ENCODE measurements at places on chromosomes 4 and X. TPM values are rescaled to one million over a fixed set of nuclear protein-coding genes. Genes with fewer than 3 reads are reported as not detected.

DNA sequence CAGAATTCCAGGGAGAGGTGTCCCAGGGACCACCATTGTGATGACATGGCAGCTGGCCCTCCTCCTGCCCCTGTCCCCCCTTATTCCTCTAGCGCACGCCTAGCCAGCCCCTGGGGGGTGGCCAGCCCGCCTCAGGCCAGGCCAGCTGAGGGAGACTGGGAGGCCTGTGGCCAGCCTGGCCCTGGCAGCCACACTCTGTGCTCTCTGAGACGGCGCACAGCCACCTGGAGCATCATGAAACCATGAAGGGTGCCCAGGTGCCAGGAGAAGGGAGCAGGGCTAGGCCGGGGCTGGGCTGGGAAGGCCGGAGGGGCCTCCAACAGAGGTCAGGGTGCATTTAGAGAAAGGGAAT, 14.4 kb upstream of the DUSP9 start:
- DNase-seq, result no peak

SAGE1 gene
- not detected for total RNA-seq

- no peak for DNase-seq
Measured at GRCh38 chrX:77446029-77446585, 1.1 kb upstream of the FGF16 start.

DNA sequence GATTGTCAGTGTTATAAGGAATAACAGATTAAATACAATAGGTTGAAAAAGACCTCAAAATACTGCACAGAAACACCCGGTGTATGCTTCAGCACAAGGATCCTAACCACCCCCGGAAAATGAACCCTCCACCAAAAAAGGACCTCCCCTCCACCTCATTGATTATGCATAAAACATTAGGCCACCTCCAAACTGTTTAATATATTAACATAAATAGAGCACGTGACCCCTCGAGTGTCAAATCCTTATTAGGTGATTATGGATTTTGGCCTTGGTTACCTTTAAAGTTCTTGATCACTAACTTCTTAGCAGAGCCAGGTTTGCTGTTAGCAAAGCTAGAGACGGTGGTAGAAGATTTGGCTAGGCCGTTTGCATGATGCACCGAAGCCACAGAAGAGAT, 958 bp downstream of the CUL4B start:
- DNase-seq, result peak; percentile 14

GRCh38 chr4:169084954-169085353, 74.9 kb upstream of the CBR4 start:
- DNase-seq, result no peak

GUCY1A1 gene
- total RNA-seq, result 59.1 TPM

VCX3B gene
- total RNA-seq, result not detected

ANXA10 gene
- total RNA-seq, result not detected

DNA sequence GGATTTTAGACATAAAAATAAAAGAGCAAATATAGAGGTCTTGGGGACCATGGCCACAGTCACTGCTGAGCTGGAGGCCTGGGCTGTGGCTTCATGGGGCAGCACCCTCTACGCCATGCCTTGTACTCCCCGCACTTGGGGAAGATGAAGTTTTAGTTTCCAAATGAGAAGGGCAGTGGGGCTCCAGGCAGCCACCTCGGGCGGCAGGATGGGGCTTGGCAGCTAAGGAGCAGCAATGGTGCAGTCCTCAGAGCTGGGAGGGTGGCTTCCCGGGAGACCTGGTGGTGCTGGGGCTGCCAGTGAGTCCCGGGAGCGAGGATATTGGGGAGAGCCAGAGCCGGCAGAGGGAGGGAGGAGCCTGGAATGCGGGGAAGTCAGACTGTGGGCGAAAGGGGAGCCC, 2.4 kb downstream of the CXCR3 start:
- DNase-seq, result no peak

- no peak for DNase-seq
Measured at GRCh38 chr4:139443661-139444060, 10.3 kb upstream of the RAB33B start.

DNA sequence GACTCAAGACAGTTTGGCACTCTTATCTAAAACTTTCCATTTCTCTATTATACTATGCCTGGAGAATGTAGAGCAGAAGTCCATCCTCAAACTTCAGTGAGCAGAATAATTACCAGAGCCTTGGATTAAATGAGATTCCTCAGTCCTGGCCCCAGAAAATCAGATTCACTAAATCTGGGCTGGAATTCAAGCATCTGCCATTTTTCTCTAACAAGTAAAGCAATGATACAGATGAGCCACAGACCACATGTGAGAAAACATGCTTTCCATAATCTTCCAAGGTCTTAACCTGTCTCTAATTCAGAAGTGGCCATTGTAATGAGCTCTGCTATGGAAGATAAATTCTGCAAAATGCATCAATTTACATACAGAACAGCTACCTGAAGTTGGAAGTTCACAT, 25.4 kb downstream of the SOWAHB start:
- no peak for DNase-seq

KLHL13 gene
- 130 TPM for total RNA-seq

DNA sequence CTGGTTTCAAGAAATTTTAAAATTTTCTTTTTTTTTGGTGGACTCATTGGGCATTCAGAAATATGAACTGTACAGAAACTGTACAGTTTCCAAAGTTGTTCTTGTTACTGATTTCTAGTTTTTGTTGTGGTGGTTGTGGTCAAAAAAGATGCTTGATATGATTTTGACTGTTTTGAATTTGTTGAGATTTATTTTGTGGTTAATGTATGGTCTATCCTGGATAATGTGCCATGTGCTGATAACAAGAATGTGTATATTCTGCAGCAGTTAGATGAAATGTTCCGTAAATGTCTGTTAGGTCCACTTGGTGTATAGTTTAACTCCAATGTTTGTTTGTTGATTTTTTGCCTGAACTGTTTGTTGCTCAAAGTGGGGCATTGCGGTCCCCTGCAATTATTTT, 127.6 kb upstream of the NUDT6 start:
- no peak for DNase-seq

- DNase-seq, result no peak
Measured at GRCh38 chr4:53601251-53601764, 10.0 kb upstream of the LNX1 start.

DNA sequence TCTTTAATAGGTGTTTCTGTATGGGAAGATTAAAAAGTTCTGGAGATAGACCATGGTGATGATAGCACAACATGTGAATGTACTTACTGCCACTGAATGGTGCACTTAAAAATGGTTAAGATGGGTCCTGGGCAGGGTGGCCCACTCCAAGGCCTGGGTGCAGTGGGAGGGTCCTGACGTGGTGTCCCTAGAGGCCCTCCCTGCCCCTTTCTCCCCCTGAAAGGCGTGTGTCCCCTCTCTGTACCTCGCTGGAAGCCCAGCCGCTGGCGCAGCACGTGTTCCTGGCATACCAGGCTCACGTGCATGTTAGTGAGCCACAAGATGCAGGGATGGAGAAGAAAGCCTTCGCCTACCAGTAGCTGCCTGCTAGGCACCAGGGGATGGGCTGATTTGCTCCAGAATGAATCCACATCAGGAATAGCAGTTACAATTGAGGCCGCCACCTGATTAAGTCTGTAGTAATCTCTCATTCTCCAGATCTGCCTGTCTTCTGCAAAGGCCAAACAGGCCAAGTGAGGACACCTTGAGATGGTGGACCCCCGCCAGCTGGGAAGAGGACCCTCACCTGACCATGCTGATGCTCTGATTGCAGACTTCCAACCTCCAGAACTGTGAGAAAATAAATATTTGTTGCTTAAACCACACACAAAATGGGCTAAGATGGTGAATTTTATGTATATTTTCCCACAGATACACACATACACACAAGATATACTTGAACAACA, 67.5 kb downstream of the COQ2 start:
- no peak for DNase-seq

DNA sequence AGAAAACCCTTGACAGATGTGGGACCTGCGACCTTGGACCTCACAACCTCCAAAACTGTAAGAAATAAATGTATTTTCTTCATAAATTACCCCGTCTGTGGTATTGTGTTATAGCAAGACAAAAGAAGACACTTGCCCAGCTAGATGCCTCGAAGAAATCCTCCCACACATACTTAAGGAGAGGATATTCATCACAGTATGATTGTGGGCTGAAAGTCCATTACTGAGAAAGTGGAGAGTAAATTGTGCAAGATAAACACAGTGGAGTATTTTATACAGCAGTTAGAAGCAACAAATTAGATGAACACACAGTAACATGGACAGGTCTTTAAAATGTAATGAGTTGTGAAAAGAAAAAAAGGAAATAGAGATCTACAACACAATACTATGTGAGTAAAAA, 25.8 kb upstream of the PLA2G12A start:
- DNase-seq, result no peak

DNA sequence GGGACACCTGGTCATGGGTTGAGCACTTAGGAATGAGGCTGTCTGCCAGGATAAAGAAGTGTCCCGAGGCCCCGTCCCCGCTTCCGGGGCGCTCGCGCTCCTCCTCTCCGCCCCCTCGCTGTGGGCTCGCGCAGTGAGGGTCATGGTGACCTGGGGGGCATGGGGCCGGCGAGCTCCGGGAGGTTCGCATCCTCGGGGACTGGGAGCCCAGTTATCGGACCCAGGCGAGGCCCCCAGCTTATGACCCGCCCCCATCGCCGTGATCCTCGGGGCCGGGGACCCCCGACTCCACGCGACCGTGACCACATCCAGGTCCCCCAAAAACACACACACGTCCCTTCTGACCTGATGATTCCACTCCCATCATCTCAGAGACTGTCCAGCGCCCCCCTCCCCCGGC, 35.3 kb upstream of the SRPX start:
- no peak for DNase-seq

DNA sequence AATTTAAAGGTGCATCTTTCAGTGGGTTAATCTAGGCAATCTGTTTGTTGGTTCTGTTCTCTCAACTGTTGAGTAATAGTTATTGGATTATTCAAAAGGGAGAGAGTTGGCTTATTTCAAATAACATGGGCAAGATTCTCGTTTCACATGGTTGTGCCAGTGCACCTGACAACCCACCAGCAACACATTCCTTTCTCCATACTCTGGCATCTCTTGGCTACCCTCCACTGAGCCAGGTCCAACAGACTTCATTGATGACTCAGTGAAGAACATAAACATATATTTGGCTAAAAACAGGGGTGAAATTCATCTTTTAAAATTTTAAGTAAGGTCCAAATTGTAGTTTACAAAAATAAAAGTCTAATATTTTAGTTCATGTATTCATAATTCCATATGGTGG, 967.2 kb downstream of the RPA4 start:
- DNase-seq, result peak; percentile 7

KLF8 gene
- total RNA-seq, result 9.5 TPM

- DNase-seq, result peak; percentile 86
Measured at GRCh38 chr4:114077610-114078009, 98.2 kb upstream of the ARSJ start.

GRCh38 chr4:2318885-2319284, 57.0 kb upstream of the MXD4 start:
- DNase-seq, result no peak

NR3C2 gene
- total RNA-seq, result 5.2 TPM

DNA sequence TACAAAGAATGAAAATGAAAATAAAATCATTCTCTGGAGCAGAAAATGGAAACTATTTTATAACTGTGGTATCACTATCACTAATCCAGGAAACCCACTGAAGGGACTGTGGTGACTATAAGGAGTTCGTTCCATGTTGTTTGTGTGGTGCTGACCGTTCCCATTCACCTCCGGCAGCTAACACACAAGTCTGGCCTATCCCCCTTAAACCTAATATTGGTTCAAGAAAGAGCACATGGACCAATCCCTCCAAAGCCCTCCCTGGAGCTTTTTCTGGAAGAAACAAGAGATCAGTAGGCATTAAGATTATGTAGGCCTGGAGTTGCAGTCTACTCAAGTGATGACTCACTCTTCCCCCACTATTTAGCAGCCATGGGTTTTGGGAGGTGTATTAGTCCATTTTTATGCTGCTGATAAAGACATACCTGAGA, 25.9 kb upstream of the FAM241A start:
- no peak for DNase-seq

GRCh38 chr4:112075129-112075753, 70.0 kb upstream of the FAM241A start:
- peak; percentile 66 for DNase-seq

GRCh38 chrX:132216806-132217202, 2.4 kb downstream of the RAP2C start:
- peak; percentile 51 for DNase-seq

- no peak for DNase-seq
Measured at GRCh38 chrX:129488359-129488758, 34.9 kb downstream of the SMARCA1 start.

MAGEB17 gene
- total RNA-seq, result not detected

DNA sequence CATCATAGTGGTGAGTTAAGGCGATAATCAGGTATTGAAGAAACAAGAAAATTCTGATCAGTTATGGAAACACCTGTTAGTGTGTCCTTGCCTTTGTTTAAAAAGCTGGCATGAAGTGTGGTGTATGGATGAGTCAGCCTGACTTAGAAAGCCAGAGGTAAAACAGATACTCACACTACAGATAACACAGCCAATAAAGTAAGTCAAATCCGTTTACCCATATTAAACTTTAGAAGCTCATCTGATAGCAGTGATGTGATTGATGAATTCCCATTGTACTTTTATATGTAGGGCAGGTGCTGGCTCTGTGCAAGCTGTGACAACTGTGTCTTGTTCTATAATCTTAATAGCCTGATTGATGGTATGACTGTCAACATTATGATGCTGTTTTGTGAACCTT, 1392.7 kb upstream of the IGFBP7 start:
- DNase-seq, result no peak

MAGEA2B gene
- total RNA-seq, result not detected

Measured in renal cortical epithelial cell (primary cell).